ENCODE measurements at places on chromosomes 5 and 9.

DNA sequence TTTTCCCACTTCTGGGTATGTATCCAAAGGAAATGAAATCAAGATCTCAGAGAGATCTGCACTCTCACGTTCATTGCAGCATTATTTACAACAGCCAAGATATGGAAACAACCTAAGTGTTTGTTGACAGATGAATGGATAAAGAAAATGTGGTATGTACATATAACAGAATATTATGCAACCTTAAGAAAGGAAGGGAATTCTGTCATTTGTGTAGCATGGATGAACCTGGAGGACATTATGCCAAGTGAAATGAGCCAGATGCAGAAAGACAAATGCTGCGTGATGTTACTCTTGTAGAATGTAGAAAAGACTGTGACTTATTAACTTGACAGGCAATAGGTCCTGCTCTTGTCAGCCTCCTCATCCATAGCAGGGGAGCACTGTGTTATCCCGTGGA is 31.4 kb downstream of the PPARGC1B start:
- no peak for DNase-seq

DNA sequence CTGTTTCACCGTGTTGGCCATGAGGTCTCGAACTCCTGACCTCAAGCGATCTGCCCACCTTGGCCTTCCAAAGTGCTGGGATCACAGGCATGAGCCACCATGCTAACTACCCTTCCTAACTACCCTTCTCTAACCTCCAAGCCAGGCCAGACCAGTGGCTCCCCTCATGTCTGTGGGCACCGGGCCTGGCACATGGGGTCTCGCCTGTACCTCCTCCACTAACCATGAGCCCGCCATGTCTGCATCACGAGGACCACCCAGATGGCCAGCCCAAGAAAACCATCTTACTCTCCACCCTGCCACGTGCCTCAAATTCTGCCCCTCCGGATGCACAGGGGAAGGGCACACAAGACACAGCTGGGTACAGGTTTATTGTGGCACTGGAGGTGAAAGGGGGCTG is 9.6 kb upstream of the DBN1 start:
- no peak for DNase-seq

GRCh38 chr9:81320909-81321482 is 368.4 kb downstream of the TLE1 start:
- no peak for DNase-seq

DNA sequence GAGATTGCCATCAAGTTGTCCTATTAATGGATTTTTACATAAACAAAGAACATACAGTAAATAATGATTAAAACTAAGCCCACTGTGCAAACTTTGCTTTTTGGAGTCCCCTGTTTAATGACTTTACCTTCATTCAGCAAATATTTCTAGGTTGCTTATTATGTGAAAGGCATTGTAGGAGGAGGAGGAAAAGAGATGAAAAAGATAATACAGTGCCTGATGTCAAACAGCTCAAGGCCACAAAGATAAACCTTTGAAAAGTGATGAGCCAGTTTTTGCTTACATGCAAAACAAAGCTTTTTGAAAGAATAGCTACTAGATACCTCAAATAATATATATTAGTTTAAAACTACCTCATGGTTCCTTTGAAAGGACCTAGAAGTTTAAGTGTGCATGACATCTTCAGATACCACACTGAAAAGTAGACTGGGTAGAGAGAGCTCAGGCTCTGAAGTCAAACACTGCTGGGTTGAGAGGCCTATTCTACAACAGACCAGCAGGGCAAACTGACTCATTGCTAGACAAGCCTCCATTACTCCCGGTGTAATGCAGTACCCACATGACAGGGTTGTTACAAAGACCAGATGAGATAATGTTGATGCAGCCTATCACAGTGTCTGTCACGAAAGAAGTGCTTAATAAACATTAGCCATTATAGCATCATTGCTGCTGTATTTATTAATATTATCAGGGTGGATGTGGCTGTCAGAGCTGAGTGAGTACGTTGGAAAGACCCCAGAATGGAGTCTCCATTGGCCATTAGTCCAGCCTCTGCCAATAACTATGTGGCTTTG is 11.8 kb downstream of the DEPDC1B start:
- peak; percentile 10 for DNase-seq

DNA sequence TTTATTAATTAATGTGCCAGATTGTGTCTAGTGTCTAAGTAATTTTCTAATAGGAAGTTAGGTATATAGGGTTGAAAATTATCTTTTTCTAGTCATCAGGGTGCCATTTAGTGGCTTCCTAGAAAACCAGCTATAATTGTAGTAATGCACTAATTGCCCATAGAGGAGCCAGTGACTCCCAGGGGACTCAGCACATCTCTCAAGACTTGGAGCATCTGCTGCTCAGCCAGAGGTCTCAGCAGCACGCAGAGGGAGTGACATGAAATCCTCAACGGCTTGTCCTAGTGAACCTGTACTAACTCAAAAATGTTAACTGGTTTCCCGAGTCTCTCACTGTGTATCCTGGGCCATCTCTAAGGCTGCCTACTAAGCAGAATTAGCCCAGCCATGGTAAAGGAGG is 78.2 kb upstream of the MAN2A1 start:
- no peak for DNase-seq

DNA sequence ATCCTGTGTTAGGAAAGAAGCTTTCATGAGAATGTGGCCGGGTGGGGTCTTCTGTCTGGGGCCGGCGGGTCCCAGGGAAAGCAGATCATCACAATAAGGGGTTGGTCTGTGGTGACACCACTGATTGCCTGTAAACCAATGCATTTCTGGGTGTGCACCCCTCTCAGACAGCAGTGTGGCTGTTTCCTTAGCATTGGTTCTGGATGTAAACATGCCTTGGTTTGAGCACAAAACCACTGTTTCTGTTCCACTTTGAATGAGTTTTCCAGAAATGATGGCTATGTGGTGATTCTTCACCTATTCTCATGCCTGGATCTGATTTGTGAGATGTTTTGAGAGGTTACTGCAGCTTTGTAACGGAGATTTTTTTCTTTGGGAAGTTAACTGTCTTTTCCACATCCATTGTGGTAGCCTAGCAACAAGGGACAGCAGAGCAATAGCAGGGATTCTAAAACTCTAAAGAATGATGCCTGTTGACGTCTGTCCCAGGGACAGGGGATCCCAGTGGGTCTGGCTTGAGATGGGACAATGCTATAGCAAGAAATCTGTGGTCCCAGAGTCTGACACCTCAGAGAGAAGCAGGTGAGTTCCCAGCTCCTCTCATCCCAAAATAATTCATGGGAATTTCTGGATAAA is at the start of gene CCDC192:
Gene CCDC192 (plus strand): TSS at position 466 of the 636 bp plus-strand sequence. CDS start 55 bp downstream, at position 521.
- DNase-seq: no peak

Measured in skeletal muscle cell (primary cell).